Glomerular endothelial cell (primary cell): ENCODE measurements at places on chromosomes 1 and 21. TPM values are rescaled to one million over a fixed set of nuclear protein-coding genes. Genes with fewer than 3 reads are reported as not detected.

Gene ZNF593OS
- not detected in 2 replicates for total RNA-seq

Gene TTC39A
- total RNA-seq: 2.6 and 7.2 TPM in 2 replicates

Gene HPCA
- total RNA-seq: not detected in 2 replicates

Gene VWA5B1
- total RNA-seq: not detected in 2 replicates

Gene OR2AJ1
- total RNA-seq: not detected in 2 replicates

Gene DCST2
- total RNA-seq: 0.12 TPM in 1 of 2 replicates, not detected in the other

Gene NBPF10
- total RNA-seq: 0.15 and 0.47 TPM in 2 replicates

Gene RPRD2
- total RNA-seq: 12.6 and 17.6 TPM in 2 replicates

Gene LCE1C
- total RNA-seq: not detected in 2 replicates

Gene LORICRIN
- not detected in 2 replicates for total RNA-seq

Gene GSTM3
- total RNA-seq: 25.7 and 39.8 TPM in 2 replicates

Gene ELF3
- total RNA-seq: 0.58 and 1.4 TPM in 2 replicates

Gene TAS1R1
- total RNA-seq: not detected in 2 replicates

Gene GPR3
- 0.44 and 1.5 TPM in 2 replicates for total RNA-seq

Gene PGLYRP4
- total RNA-seq: not detected in 2 replicates

Gene CD1B
- total RNA-seq: not detected in 2 replicates

Gene TMCC2
- 3.7 and 5.3 TPM in 2 replicates for total RNA-seq
